ENCODE measurements at places on chromosomes 5 and 9.
A peak's percentile ranks its signal among the peaks of the same experiment; 100 is the strongest.

DNA sequence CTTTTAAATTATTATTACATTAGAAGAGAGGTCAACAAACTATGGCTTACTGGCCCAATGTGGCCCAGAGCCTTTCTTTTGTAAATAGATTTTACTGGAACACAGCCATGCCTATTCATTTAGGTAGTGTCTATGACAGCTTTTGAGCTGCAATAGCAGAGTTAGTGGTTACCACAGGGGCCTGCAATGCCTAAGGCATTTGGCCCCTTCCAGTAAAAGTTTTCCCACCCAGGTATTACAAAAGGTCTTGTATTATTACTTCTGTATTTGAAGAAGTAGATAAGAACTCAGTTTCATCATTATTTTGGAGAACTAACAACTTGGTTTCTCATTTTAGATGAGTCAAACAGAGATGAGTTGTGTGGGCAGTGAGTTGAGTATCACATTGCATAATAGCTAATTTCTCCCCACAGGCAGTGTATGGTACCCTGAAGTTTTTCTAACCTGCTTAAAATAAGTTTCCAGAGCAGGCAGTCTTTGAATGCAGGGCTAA, 9.5 kb downstream of the MTRR start:
- DNase-seq = peak; percentile 21

GRCh38 chr5:761854-762710, 22.4 kb downstream of the ZDHHC11B start:
- DNase-seq = peak; percentile 65

GRCh38 chr5:176157656-176158055, 80.6 kb upstream of the SIMC1 start:
- no peak for DNase-seq

DNA sequence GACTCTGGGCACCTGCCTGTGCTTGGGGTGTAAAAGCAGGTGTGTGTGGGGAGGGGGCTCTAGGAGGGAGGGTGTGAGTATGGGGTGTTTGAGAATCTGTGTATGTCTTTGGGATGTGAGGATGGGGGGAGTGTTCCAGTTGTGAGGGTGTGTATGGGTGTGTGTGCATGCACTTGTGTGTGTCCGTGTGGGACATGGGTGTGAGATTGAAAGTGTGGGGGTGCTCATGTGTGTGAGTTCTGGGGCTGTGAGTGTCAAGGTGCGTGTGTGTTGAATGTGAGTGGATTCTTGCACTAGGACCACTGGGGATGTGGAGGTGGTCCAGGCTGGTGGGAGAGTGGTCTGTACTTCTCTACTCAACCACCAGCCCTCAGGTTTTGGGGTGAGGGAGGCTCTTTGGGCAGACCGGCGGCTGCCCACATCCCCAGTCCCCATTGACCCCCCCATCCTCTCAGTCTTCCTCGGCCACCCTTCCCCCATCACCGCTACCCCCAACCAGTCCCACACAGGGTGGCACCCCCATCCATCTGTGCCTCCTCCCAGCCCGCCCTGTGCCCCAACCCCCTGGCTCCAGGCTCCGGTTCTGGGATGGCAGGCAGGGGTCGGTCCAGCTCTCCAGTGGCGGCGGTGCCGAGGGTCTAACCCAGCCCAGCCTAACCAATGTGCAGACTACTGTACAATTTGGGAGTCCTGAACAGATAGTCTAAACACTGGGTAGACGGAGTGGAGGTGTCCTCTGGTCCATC, 31.5 kb downstream of the GOLGA2 start:
- no peak for DNase-seq

DNA sequence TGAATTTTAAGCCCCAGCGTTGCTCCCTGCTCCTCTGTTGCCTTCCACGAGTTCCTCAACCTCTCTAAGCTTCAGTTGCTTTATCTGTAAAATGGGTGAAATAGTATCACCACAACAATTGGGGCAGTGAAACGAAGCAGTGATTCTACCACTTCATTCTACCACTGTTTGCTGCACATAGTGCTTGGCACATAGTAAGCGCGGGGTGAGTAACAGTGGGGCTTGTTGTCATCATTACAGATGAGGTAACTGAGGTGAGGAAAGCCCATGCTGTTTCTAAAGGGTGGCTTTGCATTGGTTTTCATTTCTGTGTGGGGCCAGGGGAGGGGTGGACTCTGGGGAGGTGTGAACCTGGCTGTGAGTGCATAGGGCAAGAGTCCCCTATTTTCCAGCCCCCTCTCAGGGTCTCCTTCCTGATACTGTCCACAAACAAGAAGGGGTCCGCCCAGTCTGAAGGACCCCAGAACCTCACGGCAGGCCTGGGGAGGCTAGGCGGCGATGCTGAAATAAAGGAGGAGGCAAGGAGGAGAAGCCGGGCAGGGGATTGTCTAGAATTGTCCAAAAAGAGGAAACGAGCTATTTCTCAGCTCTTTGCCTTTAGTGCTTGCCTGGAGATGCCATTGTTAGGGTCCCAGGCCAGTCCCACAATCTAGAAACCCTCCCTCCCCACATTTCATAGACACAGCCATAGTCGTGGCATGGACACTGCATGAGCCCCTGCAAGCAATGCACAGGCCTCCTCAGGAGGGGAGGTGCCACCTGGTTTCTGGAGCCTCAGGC, 65.6 kb downstream of the IL6ST start:
- DNase-seq = no peak

DNA sequence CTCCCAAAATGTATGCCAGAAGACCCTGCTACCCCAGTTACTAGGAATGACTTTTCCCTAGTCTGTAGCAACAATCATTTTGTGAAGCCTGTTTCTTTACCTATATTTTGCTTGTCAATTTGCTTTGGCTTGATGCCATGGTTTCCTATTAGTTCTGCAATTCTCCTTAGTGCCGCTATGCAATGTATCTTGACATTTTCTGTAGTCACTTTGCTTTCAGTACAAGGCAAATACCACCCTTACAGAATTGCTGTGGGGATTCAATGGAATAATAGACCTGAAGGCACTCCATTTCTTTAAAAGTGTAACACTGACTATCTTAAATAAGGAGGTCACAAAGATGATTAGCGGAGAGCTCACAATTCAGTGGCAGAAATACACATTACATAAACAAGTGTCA, 291.1 kb downstream of the NR2F1-AS1 start:
- no peak for DNase-seq

GRCh38 chr5:33364406-33364805, 76.4 kb upstream of the TARS1 start:
- DNase-seq = no peak

- DNase-seq = peak; percentile 60
These were observed 172.3 kb upstream of the PLPPR1 start for GRCh38 chr9:100856238-100856637.

GRCh38 chr5:147748590-147748989, 33.9 kb downstream of the JAKMIP2 start:
- DNase-seq = peak; percentile 93

DNA sequence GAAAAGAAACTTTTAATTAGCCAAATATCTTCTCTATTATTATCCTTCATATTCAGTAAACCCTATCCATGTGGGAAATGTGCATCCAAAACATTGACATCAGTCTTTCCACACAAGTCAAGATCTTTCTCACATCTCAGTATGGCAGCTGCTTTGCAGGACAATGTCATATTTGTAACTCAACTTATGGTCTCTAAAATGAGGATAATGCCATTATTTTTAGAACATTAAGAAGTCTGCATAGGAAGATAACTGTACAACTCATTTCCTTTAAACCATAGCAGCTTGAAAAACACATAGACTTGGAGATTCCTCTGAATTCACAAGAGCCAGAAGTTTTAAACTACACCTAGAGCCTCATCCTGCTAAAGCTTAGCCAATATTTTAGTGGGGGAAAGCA, 43.7 kb downstream of the MCTP1 start:
- no peak for DNase-seq

GRCh38 chr9:1995084-1995483, 20.1 kb upstream of the SMARCA2 start:
- DNase-seq = no peak

- DNase-seq = no peak
These were observed 22.6 kb downstream of the CLPTM1L start for GRCh38 chr5:1322036-1322900.

- no peak for DNase-seq
These were observed 7.5 kb upstream of the UBE2R2 start for GRCh38 chr9:33809506-33809905.

- DNase-seq = no peak
These were observed 138.0 kb downstream of the PIK3R1 start for GRCh38 chr5:68353605-68354004.

DNA sequence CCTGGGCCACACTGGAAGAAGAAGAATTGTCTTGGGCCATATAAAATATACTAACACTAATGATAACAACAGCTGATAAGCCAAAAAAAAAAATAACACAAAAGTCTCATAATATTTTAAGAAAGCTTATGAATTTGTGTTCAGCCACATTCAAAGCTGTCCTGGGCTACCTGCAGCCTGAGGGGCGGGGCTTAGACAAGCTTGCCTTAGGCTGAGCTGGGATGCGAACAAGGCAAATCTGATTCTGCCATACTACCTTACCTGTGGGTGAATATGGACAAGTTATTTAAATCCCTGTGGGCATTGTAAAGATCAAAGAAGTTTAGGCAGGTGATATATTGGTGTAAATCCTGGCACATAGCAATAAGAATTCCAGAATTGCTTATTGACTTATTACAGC, 212.3 kb upstream of the ATP10B start:
- DNase-seq = no peak

GRCh38 chr9:108903420-108904103, 30.4 kb downstream of the ELP1 start:
- peak; percentile 51 for DNase-seq

DNA sequence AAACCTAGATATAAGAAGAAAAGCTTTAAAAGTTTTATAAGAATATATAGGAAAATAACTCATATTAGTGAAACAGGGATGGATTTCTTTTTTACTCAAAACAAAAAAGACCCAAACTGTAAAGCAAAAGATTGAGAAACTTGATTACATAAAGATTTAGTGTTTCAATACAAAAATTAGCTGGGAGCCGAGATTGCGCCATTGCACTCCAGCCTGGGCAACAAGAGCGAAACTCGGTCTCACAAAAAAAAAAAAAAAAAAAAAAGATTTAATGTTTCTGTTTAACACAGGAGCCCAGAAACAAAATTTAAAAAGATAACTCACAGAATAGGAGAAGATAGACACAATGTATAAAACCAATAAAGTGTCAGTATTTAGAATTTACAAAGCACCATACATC, 45.2 kb downstream of the CDC14B start:
- no peak for DNase-seq

- DNase-seq = peak; percentile 84
These were observed at the start of gene TXN for GRCh38 chr9:110256380-110257096. Gene TXN, minus strand, starts transcription at chr9:110256507. Its CDS starts 72 bp downstream, at chr9:110256435.

GRCh38 chr5:93717162-93717561, 24.2 kb downstream of the POU5F2 start:
- DNase-seq = peak; percentile 57

GRCh38 chr5:135156337-135156714, 122.3 kb upstream of the PITX1 start:
- DNase-seq = no peak

- DNase-seq = no peak
These were observed 5.9 kb downstream of the FAM78A start for GRCh38 chr9:131270171-131271015.

DNA sequence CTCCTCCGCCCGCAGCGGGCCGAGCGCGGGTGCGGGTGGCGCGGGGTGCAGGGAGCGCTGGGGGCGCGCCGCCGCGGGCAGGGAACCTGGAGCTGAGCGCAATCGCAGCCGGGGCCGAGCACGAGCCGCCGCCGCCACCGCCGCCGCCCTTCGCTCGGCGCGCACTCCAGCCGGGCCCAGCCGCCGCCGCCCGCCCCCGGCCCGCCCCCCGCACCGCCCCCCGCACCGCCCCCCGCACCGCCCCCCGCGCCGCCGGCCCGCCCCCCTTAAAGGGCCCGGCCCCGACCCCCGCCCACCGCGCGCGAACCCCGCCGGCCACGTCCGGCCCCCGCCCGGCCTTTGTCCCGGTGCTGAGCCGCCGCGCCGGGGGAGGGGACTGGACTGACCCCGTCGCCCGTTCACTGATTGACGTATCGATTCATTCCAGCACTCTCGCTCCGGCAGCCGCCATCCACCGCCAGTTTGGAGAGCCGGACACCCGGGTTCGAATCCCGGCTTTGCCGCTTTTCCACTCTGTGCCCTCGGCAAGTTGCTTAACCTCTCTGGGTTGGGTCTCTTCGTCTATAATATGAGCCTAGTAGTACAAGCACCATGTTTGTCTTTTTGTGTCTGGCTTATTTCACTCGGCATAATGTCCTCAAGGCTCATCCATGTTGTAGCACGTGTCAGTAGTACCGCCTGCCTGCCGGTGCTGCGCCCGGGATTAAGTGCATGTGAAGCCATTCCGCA, at the start of gene SH3PXD2B:
TSS of gene SH3PXD2B (minus strand) at position 168 of the 729 bp plus-strand sequence. CDS start 173 bp downstream, outside the sequence.
- DNase-seq = peak; percentile 43

- DNase-seq = no peak
These were observed 18.0 kb upstream of the DUSP1 start for GRCh38 chr5:172788771-172789686.

DNA sequence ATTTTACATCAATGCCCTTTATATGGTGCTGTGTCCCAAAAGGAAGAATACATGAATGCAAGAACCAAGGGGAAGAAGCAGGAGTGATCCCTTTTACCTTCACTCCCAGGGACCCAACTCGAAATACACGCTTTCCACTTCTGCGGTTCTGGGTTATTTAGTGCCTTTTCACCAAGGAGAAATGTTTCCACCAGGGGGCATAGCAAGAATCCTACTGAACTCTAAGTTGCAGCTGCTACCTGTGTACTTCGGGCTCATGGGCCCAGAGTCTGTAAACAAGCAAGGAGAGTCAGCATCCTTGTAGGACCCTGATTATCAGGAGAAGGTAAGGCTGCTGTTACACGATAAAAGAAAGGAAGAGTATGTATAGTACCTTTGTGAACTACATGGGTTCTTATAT, 45.7 kb downstream of the DPYSL3 start:
- DNase-seq = no peak

GRCh38 chr5:52710310-52710971, 77.3 kb upstream of the ITGA1 start:
- DNase-seq = no peak

- DNase-seq = no peak
These were observed 741 bp upstream of the NKX2-5 start for GRCh38 chr5:173235499-173236394.

- DNase-seq = no peak
These were observed 45.8 kb upstream of the NKD2 start for GRCh38 chr5:962801-963200.

GRCh38 chr5:65073250-65073661, 304.5 kb downstream of the CWC27 start:
- DNase-seq = no peak

DNA sequence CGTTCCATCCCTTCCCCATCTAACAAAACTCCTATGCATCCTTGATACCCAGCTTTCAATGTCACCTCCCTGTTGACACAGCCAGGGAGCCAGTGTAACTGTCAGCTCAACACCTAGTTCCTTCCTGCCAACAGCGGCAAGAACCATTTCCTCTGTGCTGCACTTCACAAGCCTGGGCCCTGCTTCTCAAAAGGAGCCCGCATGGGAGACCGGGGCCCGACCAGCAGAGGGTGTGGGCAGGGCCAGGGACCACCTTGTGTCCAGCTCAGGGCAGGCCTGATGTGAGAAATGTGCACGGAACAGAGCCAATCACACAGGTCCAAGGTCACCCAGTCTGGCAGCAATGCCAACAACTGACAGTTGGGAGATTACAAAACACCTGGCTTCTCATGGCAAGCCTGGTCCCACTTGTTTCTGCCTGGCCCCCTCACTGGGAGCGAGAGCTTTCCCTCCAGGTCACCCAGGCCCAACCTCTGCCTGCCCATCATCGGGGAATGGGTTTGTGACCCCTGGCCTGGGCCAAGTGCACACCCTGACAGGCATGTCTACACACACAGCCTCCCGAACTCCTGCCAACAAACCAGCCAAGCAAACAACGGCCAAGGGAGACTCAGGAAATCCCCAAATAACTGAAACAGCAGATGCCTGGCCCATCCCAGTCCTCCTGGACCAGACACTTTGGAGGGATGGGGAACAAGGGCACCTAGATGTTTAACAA, 3.1 kb downstream of the RNF44 start:
- no peak for DNase-seq

Data from NCI-H2029 (cell line).